Adipocyte (in vitro differentiated cells): ENCODE measurements at places on chromosomes 1 and 21.

DNA sequence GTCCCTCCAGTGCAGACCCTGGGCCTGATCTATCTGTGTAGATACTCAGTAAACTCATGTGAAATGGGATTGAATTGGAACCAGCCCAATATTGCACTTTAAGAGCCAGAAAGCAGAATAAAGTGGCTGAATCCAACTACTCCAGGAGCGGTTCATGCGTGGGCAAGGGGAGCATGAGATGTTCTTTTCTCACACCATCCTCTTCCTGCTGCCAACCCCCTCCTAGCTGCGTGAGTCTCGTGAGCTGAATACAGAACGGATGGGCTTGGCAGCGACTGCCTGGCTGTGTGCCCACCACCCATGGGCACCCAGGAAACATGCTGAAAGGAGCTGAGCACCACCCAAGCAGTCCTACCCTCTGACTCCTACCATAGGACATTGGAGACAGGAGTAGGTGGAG is 128.3 kb downstream of the ELAVL4 start:
- DNase-seq: no peak

DNA sequence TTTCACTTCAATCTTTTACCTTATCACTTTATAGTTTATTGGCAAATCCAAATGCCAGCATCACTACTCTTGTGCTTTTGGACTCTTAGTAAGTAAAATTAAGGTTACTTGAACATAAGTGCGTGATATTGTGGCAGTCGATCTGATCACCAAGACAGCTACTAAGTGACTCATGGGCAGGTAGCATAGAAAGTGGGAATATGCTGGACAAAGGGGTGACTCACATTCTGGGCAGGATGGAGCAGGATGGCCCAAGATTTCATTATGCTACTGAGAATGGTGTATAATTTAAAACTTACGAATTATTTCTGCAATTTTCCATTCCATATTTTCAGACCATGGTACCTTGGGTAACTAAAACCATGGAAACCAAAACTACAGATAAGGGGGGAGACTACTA is 120.2 kb downstream of the ROR1 start:
- DNase-seq: no peak

DNA sequence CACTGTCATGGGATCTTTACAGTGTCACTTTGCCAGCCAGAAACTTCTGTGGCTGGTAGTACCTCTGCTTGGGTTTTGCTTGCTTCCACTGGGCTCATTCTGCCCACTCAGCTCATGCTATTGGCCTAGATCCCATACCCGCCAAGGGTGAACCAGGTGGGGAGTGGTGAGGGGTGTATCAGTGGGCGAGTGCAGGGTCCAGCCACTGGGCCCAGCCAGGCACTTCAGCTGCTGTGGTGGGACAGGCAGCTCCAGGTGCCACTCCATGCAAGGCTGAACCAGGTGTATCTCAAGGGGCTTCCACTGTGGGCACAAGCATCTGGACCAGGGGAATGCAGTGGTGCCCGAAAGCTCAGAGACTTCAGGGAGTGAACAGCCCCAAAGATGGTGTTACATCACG is 398.2 kb downstream of the NCAM2 start:
- no peak for DNase-seq

GRCh38 chr1:85582687-85583591 is 2.4 kb downstream of the CCN1 start:
- peak; percentile 74 for DNase-seq

GRCh38 chr21:45576838-45577737 is 34.8 kb upstream of the SLC19A1 start:
- DNase-seq: no peak
